ENCODE measurements at places on chromosomes 5 and 9.

- DNase-seq, result no peak
Measured at GRCh38 chr5:79731775-79732174, 42.1 kb downstream of the CMYA5 start.

DNA sequence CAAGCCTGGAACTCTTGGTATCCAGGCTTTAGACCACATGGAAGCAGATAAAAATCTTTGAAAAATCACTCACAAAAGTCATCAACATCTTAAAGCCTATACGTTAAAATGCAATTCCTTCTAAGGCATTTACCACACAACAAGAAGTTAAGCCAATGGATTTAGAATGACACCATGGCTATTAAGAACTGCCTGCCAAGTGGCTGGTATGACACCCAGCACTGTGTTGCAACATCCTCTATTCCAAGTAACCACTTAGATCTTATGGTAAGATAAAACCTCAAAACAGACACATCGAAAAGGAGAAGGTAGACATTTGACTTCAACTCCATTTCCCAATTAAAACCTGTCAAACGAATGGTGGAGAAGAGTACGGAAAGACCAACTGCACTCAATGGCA, 344.2 kb upstream of the SLC30A5 start:
- DNase-seq, result no peak

DNA sequence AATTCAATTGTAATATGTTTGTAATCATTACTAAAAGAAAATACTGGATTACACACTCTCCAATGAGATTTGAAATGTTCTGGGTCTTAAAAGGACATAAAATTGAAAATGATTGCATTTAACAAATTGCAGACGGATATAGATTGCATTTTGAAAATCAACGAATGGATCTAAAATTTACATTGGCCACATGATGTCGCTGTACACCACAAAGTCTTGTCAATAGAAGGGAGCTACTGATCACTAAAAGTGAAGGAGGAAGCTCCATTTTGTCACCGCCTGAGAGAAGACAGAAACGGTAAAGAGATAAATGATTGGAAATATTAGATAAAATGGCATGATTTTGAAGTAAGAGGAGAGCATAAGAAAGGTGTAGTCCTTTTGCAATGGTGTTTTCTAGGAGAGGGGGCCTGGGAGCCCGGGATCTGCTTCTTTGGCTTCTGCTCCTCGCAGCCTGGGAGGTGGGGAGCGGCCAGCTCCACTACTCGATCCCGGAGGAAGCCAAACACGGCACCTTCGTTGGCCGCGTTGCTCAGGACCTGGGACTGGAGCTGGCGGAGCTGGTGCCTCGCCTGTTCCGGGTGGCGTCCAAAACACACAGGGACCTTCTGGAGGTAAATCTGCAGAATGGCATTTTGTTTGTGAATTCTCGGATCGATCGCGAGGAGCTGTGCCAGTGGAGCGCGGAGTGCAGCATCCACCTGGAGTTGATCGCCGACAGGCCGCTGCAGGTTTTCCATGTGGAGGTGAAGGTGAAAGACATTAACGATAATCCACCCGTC, at the start of gene PCDHA1:
Gene PCDHA1, plus strand, starts transcription at position 236 of the 782 bp plus-strand sequence.
- no peak for DNase-seq

- DNase-seq, result peak; percentile 2
Measured at GRCh38 chr9:23492126-23493002, 333.7 kb downstream of the ELAVL2 start.
